Left colon (tissue), 2 donors: ENCODE measurements at places on chromosomes 6 and 20.

GRCh38 chr6:83511266-83511665 lies 1.1 kb upstream of the PRSS35 start:
- DNase-seq = no peak

- peak; percentile 92 for DNase-seq
These were observed 9.0 kb downstream of the TEAD3 start for GRCh38 chr6:35487658-35488516.

- peak; percentile 30 for DNase-seq
These were observed 1.2 kb downstream of the MAK start for GRCh38 chr6:10837009-10837621.

DNA sequence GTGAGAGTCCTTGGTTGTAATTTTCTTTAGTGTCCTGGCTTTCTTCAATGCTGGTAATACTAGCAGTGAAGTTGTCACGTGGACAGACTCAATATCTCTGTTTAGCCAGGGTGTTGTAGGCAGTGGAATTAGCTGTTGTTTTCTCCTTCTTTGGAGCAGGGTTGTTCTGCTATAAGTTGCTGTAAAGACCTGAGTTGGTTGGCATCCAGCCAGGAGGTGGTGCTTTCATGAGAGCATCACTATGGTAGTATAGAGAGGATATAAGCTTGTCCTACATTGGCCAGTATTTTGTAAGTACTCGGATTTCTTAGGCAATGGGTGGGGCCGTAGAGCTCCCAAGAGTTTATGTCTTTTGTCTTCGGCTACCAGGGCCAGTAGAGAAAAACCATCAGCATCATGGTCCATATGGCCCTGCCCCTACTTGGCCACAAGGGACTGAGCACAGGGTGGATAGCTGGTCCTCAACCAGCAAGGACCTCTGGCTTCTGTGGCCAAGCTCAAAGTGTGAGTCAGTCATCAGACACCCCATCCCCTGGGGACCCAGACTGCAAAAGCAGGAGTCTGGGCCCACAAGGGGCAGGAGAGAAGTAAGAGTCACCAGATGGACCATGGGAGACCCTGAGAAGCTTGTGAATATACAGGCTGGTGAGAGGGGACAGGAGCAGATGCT lies 127.9 kb upstream of the NXT1 start:
- DNase-seq = no peak

DNA sequence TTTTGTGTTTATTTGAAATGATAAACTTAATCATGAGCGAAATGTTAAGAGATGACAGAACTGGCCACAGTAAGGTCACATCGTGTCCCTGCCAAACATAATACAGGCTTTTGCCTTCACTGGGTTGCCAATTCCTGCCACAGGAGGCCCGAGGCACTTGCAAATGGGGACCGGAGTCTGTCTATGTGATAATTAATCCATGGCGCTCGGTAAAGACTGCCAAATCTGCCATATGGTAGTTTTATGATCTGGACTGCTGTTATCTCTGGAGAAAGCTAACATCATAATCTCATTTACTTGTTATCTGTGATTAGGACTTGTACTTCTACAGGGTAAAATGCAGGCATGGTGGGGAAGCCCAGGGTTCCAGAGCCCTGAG lies 170.5 kb upstream of the TSHZ2 start:
- DNase-seq = no peak

DNA sequence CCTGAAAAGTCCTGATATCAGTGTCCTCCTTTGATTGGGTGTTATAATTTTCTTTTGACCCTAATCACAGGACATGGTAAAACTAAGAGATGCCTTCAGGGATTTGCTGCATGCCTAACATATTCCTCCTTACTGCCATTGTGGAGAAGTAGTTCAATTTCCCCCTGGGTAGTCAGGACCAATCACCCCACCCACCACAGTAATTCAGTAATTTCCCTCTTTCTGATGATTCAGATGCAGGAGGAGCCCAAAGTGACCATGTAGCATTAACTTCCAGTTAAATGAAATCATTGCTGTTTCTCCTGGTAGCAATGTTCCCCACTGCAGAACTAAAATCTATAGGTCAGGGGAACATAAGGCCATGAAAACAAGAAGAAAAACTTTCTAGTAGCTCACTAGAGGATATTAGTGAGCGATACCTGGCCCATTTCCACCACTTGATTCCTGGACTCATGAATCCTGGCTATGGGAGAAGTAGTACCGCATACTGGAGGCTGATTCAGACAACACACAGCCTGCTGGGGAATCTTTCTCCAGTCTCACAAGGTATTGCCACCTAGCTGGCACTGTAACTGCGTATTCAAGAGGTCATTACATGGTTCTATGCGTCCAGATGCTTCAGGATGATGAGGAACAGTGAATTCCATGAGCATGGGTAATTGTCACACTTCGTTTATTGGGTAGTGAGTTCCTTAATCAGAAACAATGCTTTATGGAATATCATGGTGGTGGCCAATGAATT lies 561.2 kb downstream of the HAO1 start:
- no peak for DNase-seq

DNA sequence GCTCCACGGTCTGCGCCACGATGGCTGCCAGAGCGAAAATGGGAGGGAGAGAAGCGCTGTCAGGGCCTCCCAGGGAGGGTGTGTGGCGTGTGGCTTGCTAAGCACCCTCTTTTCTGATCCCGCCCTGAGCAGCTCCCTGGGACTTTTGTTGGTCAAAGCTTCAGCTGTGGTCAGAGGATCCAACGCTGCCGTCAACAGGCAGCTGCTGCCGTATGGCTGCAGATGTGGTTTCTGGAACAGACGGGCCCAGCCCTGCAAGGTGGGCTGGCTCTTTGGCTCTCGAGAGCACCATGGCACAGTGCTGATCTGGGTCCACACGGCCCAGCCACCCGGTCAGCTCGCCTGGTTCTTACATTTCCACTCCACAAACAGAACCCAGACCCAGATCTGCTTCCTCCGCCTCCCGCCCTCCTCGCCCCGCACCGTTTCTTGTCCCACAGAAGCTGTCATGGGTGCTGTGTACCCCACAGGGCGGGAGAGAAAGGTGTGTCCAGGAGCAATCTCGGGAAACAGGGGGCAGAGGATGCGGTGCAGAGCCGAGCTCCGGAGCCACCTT lies 86.0 kb upstream of the BHLHE23 start:
- peak; percentile 12 for DNase-seq

DNA sequence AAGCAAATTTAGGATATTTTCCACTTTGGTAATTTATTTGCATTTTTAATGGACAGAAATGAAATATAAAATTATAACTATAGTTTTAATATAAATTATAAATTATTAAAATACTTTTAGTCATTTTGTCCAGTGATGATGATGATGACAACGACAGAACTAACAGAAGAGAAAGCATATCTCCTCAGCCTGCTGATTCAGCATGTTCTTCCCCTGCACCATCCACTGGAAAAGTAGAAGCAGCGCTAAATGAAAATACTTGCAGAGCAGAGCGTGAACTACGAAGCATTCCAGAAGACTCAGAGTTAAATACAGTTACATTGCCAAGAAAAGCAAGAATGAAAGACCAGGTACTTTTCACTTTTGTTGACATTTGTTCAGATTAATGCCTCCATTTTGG lies 64.9 kb downstream of the SENP6 start:
- no peak for DNase-seq

GRCh38 chr6:133179481-133179880 lies 61.7 kb upstream of the EYA4 start:
- DNase-seq = no peak

DNA sequence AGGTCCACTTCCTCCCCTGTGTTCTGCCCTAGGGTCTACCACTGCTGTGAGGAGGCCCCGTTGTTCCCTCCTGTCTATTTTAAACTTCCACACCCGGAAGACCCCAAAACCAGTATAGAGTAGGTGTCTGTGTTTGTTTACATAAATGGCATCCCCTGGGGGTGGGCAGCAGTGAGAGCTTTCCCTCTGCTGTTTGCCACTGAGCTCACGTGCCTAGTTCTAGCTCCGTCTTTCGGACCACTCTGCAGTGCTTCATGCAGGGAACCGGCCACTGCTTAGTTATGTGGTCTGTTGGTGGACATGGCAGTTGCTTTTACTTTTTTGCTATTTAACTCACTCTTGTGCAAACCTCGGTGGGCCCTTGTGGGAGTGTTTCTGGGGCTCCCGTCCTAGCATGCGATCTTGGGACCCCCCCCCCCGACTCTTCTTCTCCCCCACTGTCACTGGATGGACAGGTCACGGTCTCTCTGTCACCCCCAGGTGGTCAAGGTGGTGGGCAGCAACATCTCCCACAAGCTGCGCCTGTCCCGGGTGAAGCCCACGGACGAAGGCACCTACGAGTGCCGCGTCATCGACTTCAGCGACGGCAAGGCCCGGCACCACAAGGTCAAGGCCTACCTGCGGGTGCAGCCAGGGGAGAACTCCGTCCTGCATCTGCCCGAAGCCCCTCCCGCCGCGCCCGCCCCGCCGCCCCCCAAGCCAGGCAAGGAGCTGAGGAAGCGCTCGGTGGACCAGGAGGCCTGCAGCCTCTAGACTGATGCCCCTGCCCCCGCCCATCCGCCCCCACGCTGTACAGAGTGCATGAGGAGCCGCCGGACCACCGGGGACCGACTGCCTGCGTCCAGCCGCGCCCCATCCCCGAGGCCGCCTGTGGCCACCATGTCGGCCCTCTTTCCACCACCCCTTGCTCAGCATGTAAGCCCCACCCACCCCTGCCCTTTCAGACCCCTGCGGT lies 40.9 kb downstream of the VSTM2L start:
- DNase-seq = no peak

DNA sequence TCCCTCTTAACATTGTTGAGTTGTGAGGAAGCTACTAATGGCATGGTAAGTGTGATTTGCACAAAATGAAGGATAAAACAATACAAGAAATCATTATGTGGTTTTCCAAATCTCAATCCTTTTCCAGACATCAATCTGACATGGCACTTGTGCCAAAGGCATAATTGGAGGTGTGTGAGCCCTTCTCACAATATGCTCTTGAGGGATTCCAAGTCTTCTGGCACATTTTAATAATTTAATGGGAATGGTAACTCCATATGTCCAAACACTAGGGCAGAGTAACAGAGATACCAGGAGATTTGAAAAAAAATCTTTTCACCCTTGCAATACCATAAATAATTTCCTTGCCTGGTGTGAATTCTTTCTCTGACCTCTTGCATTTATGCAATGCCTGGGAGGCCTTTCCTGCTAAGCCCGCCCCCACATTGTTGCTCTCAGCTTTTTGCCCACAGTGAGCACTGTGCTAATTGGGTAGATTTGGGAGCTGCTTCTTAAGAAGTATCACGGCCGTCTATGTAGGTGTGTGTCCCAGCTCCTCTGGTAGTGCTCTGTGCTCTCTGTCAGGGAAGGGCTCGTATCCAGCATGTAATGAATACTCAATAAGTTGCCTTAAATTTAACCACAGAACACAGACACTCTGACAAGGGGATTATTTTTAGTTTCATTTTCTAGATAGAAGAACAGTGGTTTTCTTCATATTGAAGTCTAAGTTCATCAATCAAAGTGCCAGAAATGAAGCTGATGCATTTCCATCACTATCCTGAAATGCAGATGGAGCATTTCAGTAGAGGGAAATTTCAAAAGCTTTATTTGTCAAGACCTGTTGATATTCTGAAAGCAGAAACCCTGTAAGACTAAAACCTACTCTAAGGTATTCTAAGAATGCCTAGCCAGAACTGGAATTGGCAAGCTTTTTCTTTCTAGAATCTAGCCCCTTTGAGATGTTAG lies 54.4 kb upstream of the CEP85L start:
- no peak for DNase-seq

DNA sequence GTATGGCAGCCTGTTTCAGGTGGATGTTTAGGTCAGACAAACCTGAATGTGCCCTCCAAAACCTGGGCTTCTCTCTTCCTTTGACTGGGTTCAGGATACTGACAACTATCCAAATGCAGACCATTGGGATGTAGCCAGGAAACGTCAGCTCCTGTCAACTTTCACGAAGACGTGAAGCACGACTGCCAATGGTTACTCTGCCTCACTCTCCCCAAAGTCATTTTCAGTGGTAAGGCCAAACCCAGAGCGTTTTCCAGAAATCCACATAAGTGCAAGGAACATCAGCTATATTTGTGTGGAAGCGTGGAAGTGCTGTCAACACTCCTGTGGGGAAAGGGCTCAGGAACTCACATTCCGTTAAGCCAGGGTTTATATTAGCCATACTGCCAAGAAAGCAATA lies 20.1 kb upstream of the RCAN2 start:
- DNase-seq = no peak

GRCh38 chr6:36978421-36979346 lies 7.3 kb downstream of the MTCH1 start:
- DNase-seq = no peak

DNA sequence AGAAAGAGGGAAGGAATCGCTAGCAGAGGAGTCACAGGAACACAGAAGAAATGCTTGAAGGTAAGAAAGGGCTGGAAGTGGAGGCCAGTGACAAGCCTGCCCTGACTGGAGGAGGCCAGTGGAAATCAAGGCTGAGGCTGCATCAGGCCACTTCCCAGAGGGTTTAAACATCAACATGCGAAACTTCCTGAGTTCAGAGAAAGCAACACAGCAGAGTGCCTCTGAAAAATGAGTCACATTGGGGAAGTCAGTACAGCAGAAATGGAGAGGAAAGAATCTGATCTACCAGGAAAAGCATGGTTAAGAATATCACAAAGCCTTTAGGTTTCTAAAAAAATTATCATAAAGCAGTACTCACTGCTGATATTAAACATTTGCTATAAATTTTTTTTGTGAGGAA lies 23.3 kb downstream of the NAPB start:
- no peak for DNase-seq

DNA sequence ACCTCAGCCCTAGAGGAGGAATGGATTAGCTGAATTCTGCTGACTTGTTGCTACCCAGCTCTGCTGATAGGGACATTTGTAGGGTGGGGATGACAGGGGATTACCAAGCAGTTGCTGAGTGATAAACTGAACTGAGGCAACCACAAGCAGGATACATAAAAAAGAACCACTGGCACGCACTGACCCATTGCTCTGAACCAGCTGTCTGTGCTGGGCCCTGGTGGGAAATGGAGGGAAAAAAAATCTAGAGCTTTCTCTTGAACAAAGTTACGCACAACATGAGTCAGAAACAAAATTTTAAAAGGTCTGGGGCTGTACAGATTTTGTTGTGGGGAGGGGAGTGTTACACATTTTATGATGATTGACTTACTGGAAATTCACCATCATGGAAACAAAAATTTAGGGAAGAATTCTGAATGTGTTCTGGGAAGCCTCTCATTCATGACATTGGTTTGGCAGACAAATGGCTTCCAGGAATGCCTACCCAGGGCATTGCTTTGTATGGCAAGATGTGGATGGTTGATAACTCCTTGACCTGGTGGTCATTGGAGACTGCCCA lies 37.7 kb downstream of the FOXO3 start:
- no peak for DNase-seq

- DNase-seq = no peak
These were observed 107.9 kb upstream of the SRSF6 start for GRCh38 chr20:43349841-43350240.

DNA sequence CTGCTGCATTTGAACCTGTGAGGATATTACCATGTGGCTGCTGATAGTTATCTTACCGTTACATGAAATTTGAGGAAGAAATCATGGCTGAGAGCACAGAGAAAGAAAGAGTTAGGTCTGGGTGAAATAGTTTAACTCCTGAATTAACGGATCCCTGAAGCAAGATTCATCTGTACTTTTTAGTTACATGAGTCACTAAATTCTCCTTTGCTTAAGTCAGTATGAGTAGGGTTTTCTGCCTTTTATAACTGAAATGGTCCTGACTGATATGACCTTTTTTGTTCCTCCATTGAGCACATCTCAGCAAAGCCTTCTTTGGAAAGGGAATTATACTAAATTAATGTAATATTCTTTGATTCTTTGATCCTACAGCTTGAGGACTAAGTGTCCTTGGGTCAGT lies 333.3 kb upstream of the ZFP64 start:
- no peak for DNase-seq
